NCI-H1092 treated with DMSO at 0.1 percent for 48 hours (cell line): ENCODE measurements at places on chromosomes 5 and 9.

DNA sequence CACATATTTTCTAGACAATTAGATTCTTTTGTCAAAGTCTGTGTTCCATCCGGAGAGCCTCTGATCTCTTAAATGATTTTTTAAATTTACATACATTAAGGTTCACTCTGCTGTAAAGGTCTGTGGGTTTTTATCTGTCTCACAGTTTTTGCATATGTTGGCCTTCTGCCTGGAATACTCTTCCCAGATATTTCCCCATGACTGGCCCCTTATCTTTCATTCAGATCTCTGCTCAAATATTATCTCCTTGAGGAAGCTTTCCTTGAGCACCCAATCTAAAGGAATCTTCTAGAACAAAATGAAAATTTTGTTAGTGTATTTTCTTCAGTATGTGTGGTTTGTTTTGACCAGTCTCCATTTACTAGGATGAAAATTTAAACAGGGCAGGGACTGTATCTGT lies 26.3 kb downstream of the FAF2 start:
- DNase-seq, result no peak

DNA sequence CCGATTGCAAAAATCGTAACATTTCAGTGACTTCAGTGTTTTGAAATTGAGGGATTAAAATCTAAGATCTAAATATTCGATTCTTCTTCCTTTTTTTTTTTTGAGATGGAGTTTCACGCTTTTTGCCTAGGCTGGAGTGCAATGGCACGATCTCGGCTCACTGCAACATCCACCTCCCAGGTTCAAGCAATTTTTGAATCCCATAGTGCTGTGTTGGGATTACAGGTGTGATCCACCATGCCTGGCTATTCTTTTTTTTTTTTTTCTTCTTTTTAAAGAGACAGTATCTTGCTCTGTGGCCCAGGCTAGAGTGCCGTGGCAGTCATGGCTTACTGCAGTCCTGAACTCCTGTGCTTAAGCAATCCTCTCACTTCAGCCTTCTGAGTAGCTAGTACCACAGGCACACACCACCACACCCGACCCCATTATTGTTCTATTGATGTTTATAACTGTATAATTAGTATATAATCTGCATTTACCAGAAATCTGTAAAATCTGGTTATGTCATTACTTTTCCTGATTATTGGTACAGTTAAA lies 42.7 kb downstream of the NSD1 start:
- no peak for DNase-seq

DNA sequence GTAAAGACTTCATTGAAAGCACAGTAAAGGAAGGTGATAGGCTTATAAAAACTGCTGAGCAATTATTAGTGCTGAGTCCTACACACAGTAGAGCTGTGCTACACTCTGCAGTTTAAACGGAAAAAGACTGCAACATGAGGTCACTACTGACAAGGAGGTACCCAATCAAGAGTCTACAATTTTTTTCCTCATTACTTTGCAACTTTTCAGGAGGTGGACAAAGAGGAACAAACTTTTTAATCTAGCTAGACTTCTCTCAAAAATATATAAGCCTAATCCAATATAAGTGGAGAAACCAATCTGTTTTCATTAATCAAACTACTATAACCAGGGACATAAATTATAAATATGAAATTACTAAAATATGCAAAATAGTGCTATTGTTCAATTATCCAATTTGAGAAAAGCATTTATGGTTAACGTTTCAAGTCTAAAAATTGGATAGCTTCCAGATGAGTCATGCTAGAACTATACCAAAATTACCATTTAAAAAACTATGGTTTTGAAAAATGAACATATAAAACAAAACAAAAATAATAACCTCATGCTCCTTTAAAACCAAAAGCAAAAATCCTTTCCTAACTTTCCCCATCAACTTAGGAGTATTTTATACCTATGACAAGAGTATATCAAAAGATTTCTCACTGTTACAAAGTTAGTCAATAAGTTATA lies 37.7 kb downstream of the FAM13B start:
- no peak for DNase-seq

- DNase-seq, result no peak
Observed at GRCh38 chr9:85112391-85112790, 442.9 kb downstream of the NTRK2 start.

DNA sequence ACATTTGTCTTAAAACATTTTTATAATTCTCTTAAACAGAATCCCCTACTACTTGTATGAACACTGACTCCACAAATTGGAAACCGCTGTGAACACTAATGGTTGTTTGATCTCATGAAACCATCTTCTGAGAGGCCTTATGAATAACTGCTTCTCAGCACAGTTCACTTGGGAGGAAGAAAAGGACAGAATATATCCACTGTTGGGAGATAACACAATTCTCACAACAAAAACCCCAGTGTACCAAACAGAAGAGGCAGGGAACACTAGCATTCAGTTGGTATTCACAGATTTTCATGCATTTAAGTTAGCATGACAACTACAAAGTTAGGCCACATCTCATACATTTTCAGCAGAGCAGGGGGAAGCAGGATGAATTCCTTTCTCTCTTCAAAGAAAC lies 89.0 kb upstream of the SELENOP start:
- DNase-seq, result no peak

- DNase-seq, result no peak
Observed at GRCh38 chr5:68398146-68398812, 182.7 kb downstream of the PIK3R1 start.

DNA sequence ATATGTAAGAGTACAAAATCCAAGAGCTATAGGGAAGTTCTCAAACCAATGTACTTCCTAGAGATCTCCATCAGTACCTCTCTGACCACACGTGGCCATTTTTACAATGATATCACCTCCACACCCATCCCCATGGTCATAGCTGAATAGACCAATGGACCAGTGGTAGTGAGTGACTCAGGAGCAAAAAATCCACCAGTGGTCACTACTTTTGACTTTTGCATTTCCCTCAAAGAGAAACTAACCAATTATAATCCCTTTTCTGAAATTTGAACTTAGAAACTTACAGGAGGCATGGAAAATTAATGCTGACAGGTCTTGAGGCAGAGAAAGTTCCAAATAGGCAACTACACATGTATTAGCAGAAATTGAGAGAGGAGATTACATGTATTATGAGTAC lies 238.4 kb downstream of the TRPM3 start:
- no peak for DNase-seq

DNA sequence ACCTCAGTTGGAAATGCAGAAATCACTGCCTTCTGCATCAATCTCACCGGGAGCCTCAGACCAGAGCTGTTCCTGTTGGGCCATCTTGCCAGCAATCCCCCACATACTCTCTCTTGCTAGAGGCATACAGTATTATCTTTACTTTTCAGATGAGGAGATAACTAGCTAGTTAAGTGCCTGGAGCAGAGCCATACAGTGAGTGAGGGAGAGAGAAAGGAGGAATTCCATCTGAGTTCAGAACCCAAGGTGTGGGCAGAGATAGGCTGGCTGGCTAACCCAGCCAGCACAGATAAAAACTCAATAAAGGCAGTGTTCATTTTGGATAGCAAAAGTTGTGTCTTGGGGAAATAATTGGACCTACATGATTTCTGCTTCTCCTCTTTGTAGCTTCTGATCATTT lies 268.0 kb upstream of the KIF2A start:
- DNase-seq, result no peak

DNA sequence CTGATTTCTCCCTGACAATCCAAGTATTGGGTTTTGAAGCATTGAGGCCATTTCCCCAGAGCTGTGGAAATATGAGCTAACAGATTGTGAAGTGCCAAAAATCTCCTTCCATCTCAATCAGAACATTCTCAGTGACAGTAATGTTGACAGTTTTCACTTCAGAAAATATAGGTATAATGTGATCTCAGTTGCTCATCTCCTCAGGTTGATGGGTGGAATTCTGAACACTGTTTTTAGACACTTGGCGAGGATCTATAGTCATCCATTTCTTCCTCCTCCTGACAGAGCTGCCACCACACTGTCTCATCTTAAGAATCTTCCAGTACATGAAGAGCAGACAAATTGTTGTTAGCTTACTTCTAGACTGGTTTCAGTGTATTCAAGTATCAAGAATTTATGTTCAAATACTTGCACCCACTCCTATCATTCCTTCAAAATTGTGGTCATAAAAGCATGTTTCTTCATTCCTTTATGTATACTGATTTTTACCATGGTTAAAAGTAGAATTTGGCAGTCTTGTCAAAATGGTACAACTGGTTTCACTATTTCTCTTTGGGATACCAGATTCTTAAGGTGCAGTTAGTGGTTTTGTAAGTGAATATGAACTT lies 199.7 kb upstream of the TLE4 start:
- no peak for DNase-seq

DNA sequence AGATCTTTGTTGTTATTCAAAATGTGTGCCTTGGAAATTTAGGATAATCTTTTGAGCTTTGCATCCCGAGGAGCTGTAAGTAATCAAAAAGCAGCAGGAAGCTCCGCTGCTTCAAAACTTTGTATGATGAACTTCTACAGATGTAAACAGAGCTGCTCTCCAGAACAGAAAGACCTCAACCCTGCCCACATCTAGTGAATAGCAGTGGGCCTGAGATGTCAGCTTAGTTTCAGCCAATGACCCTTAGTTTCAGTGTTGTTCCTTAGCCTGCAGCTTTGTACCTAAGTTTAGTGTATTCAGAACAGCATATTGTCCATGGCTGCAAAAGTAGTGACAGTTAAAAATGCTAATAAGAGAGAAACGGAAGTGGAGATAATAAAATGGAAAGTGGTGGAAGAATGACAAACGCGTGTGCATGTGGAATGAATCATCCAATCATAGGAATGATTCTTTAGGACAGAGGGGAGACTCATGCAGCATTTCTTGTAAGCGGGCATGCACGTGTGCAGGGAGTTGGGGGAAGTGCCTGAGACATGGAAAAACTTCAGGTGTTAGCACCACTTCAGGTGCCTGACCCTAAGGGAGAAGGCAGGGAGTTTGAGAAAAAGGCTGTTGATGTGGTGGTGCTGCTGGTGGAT lies 24.9 kb downstream of the SNX24 start:
- no peak for DNase-seq

DNA sequence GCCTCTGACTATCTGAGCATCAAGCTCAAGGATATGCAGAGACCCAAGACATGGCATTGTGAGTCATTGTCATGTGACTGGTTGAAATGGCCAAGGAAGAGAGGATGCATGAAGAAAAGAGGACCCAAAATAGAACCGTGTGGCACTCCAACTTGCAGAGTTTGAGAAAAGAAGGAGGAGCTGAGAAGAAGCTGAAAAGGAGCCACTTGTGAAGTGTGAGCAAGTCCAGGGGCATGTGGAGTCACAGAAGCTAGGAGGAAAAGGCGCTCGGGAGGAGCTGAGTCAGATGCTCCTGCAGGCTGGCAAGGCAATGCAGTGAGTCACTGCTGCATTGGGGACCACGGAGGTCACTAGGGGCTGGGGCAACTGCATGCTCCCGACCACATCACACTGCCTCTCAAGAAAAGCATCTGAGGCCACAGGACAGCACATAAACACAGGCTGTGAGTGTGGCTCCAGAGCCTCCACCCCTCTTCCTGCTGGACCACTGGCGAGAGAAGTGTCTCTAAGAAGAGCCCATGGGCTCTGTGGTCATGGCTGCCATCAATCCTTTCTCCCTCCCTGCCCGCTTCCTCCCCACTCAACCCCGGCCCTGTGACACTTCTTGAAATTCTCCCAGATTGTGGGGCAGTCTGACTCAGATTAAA lies 197.6 kb downstream of the DRD1 start:
- no peak for DNase-seq
